ENCODE measurements at places on chromosomes 11 and 22. TPM values are rescaled to one million over a fixed set of nuclear protein-coding genes. Genes with fewer than 3 reads are reported as not detected.

The SLC25A18 gene
- total RNA-seq = not detected

The ENTHD1 gene
- not detected for total RNA-seq

The HBE1 gene
- total RNA-seq = not detected

The KRTAP5-2 gene
- total RNA-seq = not detected

The VWCE gene
- total RNA-seq = 4.1 TPM

The PSMD13 gene
- 103 TPM for total RNA-seq

The HEPN1 gene
- not detected for total RNA-seq

The FRMD8 gene
- total RNA-seq = 43.6 TPM

The RTN3 gene
- 88.0 TPM for total RNA-seq

The HRAS gene
- 77.7 TPM for total RNA-seq

The CHST1 gene
- total RNA-seq = 12.5 TPM

The KCNC1 gene
- total RNA-seq = 0.07 TPM

The LUZP2 gene
- total RNA-seq = 12.3 TPM

The PRR33 gene
- not detected for total RNA-seq

The PDE2A gene
- total RNA-seq = not detected

The SPON1 gene
- total RNA-seq = not detected

The GAS2L1 gene
- total RNA-seq = 34.5 TPM

The RAB36 gene
- 2.9 TPM for total RNA-seq

The B3GAT3 gene
- 35.3 TPM for total RNA-seq

The PHOX2A gene
- not detected for total RNA-seq

The BCO2 gene
- total RNA-seq = 1.2 TPM

The NFAM1 gene
- not detected for total RNA-seq

The CEP126 gene
- 18.0 TPM for total RNA-seq

The INS gene
- total RNA-seq = not detected

The RASSF10 gene
- total RNA-seq = not detected

The SLC7A4 gene
- total RNA-seq = 0.28 TPM

The HBB gene
- not detected for total RNA-seq

The SHANK2 gene
- total RNA-seq = 1.6 TPM

The BIK gene
- not detected for total RNA-seq

The ACR gene
- total RNA-seq = 0.45 TPM

The ANO5 gene
- total RNA-seq = not detected

The TTC36 gene
- total RNA-seq = 0.27 TPM

The MRGPRX4 gene
- not detected for total RNA-seq

The ART5 gene
- total RNA-seq = 0.72 TPM

The CCDC89 gene
- total RNA-seq = 0.26 TPM

The PGR gene
- total RNA-seq = not detected

The MPPED2 gene
- total RNA-seq = not detected

The UBQLNL gene
- total RNA-seq = 0.41 TPM

The DCHS1 gene
- total RNA-seq = 33.4 TPM

The SLC17A6 gene
- total RNA-seq = not detected

The ANO1 gene
- total RNA-seq = 1.5 TPM

The ISX gene
- total RNA-seq = not detected

The SEC14L6 gene
- total RNA-seq = 1.2 TPM

The GGT5 gene
- total RNA-seq = 37.5 TPM

The TRPM5 gene
- not detected for total RNA-seq

The TSSK2 gene
- not detected for total RNA-seq

The P2RX6 gene
- 2.1 TPM for total RNA-seq

The CARD16 gene
- total RNA-seq = 2.0 TPM

The KRTAP5-9 gene
- 0.36 TPM for total RNA-seq

The SORL1 gene
- total RNA-seq = 0.92 TPM

The PARVB gene
- total RNA-seq = 21.2 TPM

The IRAG1 gene
- total RNA-seq = 50.6 TPM

Measured in chondrocyte (in vitro differentiated cells).